ENCODE measurements at places on chromosomes 16 and 17.

DNA sequence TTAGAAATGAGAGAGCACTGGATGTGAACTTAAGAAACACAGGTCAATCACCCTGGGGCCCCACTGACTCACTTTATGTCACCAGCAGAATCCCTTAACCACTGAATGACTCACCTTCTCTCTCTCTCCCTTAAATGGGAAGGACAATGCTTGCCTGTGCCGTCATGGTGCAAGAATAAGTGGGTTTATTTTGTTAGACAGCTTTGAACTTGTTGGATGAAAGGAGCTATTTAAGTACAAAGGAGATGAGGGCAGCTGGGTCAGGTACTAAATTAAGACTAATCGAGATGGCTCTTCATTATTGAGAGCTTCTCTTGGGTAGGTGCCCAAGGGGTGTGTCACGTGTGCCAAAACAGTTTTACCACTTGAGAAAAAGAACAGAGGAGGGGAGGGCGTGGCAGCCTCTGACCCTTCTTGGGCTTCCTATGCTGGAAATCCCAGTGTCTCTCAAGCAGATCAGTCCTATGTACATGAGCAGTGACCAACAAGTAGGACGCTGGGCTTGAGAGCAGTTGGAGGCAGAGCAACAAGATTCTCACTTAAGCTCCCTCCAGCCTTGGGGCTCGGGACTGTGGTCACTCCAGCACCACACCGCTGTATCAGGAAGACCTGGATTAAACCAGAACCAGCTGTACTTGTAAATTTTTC lies 6.7 kb upstream of the KRT31 start:
- DNase-seq = peak; percentile 67

DNA sequence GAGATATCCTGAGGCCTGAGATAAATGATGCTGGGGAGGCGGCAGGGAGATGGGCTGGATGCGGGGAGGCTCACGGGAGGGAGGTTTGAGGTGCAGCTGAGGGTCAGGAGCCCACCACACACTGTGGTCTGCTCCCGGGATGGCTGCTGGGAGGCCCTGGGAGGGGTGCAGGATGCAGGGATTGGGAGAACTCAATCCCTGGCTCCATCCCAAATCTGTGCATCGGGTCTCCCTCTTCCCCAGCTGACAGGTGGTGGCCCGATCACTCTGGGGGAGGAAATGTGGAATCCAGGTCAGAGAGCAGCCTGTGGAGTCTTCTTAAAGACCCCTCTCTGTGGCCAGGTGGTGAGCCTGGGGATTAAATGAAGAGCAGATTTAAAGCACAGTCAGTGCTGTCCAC lies 12.0 kb downstream of the PHB1 start:
- DNase-seq = no peak

- DNase-seq = no peak
Observed at GRCh38 chr17:78753316-78754250, 28.5 kb downstream of the CYTH1 start.

- peak; percentile 90 for DNase-seq
Observed at GRCh38 chr17:3798273-3799180, 2.5 kb downstream of the ITGAE start.

- DNase-seq = no peak
Observed at GRCh38 chr17:81476635-81477034, 36.0 kb downstream of the ACTG1 start.

- peak; percentile 68 for DNase-seq
Observed at GRCh38 chr17:56593086-56593645, 333 bp upstream of the NOG start.

- no peak for DNase-seq
Observed at GRCh38 chr17:43051969-43052368, 26.9 kb downstream of the RND2 start.

GRCh38 chr17:6872936-6873335 lies 41.4 kb upstream of the TEKT1 start:
- no peak for DNase-seq

GRCh38 chr17:64190472-64190871 lies 60.5 kb upstream of the ERN1 start:
- no peak for DNase-seq

Data from suppressor macrophage (primary cell).